Hematopoietic multipotent progenitor cell (in vitro differentiated cells): ENCODE measurements at places on chromosomes 4 and X.

GRCh38 chrX:30992381-30992904, 79.4 kb downstream of the FTHL17 start:
- no peak for DNase-seq

DNA sequence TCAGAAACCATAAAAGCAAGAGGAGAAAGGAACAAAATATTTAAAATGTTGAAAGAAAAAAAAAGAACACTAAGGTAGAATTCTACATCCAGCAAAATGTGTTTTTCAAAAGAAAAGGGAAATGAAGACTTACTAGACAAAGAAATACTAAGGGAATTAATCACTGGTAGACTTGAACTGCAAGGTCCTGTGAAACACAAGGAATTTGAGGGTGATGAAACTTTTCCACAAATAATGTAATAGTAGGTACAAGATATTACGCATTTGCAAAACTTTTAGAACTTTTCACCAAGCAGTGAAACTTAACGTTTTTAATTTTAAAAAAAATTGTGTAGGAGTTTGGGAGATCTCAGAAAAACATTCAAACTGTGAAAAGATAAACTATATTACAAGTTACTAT, 180.3 kb upstream of the MAGEB16 start:
- no peak for DNase-seq

GRCh38 chr4:2735869-2736268, 20.3 kb downstream of the TNIP2 start:
- no peak for DNase-seq

GRCh38 chr4:6253111-6253510, 16.5 kb upstream of the WFS1 start:
- no peak for DNase-seq

DNA sequence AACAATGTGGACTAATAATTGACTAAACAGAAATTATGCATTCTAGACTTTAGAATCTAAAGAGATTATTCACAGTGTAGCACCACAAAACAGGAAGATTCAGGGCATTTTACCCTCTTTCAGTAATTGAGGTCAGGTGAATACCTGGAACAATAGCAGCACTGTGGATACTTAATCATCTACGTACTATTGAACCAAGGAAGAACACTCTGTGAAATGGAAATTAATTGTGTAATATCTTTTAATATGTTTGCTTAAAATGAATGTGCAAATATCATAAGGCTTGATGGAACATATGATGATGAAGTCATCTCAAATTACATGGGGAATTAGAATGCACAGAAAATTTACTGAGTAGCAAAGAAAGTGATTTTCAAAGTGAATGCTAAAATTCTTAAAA, 68.5 kb upstream of the MAP9 start:
- DNase-seq, result no peak

GRCh38 chr4:170691168-170691567, 601.4 kb upstream of the AADAT start:
- no peak for DNase-seq

- DNase-seq, result no peak
Measured at GRCh38 chrX:107272431-107272921, 66.1 kb downstream of the DNAAF6 start.

GRCh38 chr4:110474481-110474880, 1.5 kb upstream of the ENPEP start:
- DNase-seq, result no peak
